ENCODE measurements at places on chromosomes 12 and 14.

DNA sequence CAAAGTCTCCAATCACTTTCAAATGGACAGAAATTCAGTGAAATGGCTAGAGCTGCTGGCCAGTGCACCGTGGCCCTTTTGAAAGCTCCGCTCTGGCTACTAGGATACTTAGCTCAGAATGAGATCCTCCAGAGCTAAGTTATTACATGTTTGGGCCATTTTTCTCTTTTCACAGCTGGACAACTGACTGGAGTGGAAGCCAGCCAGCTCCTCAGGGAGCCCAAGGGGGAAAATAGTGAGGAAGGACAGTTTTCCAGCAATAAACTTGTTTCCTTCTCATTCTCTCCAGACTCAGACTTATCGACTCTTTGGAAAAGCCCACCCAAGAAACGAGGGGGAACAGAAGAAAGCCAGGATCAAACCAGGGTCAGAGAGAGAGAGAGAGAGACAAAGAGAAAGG, 266.0 kb downstream of the KSR2 start:
- no peak for DNase-seq

- no peak for DNase-seq
Measured at GRCh38 chr12:53218551-53219291, 11.7 kb upstream of the ITGB7 start.

- no peak for DNase-seq
Measured at GRCh38 chr12:129470196-129470595, 433.6 kb downstream of the TMEM132D start.

DNA sequence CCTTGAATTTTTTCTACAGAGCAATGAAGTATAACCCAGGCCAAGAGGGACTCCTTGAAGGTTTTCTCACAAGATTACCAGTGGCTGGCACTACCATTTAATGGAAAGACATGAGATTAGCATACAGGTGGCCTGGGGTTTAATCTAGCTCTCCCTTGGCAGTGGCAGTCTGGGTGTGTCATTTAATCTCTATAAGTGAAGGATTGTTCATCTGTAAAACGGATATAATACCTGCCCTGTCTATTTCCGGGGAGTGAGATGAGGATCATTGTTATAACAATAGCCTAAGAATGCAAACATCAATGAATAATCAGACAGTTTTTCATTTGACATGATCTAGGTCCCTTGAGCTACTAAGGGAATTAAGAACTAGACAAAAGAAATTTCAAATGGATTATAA, 168.7 kb upstream of the CPNE8 start:
- DNase-seq = no peak

DNA sequence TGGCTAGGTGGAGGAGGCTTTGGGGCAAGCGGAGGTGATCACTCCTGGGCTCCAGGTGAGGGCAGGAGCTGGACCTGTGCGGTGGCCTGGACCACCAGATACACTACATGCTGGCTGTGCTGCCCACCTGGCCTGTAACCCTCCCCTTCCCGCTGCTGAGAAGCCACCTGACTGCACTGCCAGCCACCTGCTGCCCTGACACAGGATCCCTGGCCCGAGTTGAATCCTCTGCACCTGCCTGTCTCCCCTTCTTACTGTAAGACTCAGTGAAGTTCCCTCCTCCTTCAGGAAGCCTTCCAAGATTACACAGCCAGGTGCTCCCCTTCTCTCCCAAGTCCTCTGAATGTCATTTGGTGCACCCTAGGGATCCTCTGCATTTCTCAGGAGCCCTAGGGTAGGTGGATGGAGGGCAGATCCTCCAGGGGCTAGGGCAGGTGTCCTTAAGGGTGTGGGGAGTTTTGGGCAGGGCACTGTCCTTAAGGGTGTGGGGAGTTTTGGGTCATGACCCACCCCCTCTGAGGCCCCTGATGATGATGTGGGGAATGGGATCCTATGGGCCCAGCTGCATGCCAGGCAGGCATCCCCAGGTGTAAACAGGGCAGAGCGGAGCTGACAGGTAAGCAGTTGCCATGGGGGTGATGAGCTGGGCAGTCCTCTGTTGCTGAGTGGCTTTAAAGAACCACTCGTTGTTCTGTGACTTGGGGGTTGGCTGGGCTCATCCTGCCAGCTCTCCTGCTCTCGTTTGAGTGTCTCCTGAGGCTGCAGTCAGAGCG, 6.7 kb upstream of the MTA1 start:
- no peak for DNase-seq

- DNase-seq = no peak
Measured at GRCh38 chr12:22967171-22967570, 342.2 kb downstream of the ETNK1 start.

Measured in stimulated activated CD4-positive, alpha-beta T cell treated with anti-CD3 and anti-CD28 coated beads, Interleukin-15, amount 100 ng/mL, for 1 hour (primary cell).